GM20000 (cell line): ENCODE measurements at places on chromosomes 4 and X.

DNA sequence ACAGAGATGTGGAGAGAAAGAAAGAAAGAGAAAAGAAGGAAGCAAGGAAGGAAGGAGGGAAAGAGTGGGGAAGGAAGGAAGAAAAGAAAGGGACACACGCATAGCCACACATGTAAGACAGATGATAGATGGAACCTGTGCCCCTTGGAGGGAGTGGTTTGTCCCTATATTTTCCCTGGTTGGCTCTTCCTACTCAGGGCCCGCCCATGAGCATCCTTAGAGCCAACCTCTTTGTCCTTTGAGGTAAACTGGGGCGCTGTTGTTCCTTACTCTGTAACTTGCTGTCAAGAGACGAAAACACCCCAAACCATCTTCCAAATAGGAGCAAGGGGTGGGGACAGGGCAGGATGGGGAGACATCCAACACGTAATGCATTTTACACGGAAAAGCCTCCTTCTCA is 220.9 kb downstream of the MAML3 start:
- DNase-seq: no peak

- no peak for DNase-seq
These were observed 229.5 kb downstream of the GALNTL6 start for GRCh38 chr4:172042714-172043114.

DNA sequence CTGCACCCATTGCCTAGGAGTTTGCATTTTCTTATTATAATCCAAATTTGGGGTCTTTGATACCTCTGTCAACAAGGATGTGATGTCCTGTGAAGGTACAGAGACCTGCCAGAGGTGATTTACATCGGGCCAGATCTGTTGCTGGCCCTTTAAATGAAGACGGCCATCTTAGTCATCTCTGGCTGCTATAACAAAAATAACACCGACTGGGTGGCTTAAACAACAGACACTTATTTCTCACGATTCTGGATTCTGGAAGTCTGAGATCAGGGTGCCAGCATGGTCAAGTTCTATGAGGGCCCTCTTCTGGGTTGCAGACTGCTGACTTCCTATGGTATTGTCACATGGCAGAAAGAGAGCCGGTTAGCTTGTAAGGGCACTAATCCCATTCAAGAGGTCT is 75.7 kb downstream of the F11 start:
- DNase-seq: no peak

DNA sequence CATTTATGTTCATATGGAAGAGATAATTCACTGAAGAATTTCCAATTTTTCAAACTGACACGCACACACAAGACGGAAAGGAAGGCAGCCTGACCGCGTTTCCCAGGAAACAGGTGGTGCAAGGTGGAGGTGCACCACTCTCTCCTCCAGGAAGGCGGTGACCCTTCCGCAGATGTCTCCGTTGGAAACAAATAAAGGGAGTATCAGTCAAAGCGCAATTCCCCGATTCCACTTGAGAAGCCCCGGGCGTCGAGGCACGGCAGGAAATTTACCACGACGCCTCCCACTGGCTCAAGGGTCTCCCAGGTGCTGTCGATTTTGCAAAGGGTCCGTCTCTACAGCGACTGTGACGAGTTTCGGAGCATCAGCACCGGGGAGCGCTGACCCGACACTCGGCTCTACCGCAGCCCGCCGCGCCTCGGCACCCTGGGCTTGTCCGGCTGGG is 770 bp upstream of the TIGD2 start:
- DNase-seq: no peak

GRCh38 chr4:112145326-112145789 is at the start of gene FAM241A:
TSS of gene FAM241A (plus strand) at chr4:112145454. CDS start at chr4:112145581, 127 bp downstream.
- DNase-seq: peak; percentile 97

GRCh38 chrX:75038925-75039324 is 113.7 kb upstream of the NEXMIF start:
- peak; percentile 3 for DNase-seq

DNA sequence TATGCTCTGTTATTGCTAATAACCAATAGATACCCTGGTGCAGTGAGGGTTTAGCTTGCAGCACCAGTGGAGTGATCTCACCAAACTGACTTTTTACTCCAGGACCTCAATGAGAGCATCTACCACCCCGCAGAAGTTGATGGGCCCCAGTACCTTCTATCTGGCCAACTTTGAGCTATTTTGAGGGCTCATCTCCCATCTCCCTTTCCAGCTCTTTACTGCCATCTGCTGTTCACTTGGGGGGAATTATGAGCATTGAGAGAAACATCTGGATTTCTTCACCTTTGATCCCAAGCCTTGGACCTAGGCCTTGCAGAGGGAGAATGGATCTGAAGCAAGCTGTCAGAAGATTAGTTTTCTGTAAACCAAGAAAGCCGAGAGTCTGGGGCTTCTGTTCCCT is 143.6 kb downstream of the TMEM164 start:
- peak; percentile 33 for DNase-seq

GRCh38 chr4:52367282-52367830 is 291.7 kb downstream of the USP46 start:
- DNase-seq: no peak

GRCh38 chr4:3196670-3197359 is 52.1 kb upstream of the MSANTD1 start:
- DNase-seq: no peak
